ENCODE measurements at places on chromosomes 2 and 18. TPM values are rescaled to one million over a fixed set of nuclear protein-coding genes. Genes with fewer than 3 reads are reported as not detected.

LOXHD1 gene
- 0.21 TPM for total RNA-seq

PLCL1 gene
- 4.9 TPM for total RNA-seq

ACMSD gene
- total RNA-seq: not detected

GRHL1 gene
- total RNA-seq: 1.3 TPM

MYO7B gene
- not detected for total RNA-seq

DNER gene
- total RNA-seq: 0.04 TPM

TUBA4B gene
- total RNA-seq: not detected

SERPINB4 gene
- not detected for total RNA-seq

GYPC gene
- 45.6 TPM for total RNA-seq

ABCA12 gene
- not detected for total RNA-seq

VPS54 gene
- total RNA-seq: 18.4 TPM

EPHA4 gene
- total RNA-seq: 70.2 TPM

HOXD12 gene
- total RNA-seq: not detected

GRCh38 chr2:177908182-177908581, 164.4 kb downstream of the PDE11A start:
- DNase-seq: no peak

- no peak for DNase-seq
Measured at GRCh38 chr2:4964579-4964978, 727.6 kb upstream of the SOX11 start.

DNA sequence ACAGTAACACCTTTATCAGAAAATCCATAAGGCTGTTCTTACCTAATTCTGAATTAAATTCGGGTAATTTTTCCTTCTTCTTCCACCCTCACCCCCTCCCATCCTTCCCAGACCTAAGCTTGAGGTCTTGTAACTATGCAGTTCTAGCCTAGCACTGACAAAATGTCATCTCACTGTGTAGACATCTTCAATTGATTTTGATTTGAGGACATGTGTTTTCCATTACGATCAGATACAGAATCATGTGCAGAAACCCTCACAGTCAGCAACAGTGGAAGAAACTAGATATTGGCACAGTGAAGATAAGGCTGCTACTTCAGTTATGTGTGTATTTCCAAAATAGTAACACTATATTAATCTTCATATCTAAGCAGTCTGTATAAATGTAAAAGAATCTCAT, 244.6 kb downstream of the THSD7B start:
- DNase-seq: no peak

DNA sequence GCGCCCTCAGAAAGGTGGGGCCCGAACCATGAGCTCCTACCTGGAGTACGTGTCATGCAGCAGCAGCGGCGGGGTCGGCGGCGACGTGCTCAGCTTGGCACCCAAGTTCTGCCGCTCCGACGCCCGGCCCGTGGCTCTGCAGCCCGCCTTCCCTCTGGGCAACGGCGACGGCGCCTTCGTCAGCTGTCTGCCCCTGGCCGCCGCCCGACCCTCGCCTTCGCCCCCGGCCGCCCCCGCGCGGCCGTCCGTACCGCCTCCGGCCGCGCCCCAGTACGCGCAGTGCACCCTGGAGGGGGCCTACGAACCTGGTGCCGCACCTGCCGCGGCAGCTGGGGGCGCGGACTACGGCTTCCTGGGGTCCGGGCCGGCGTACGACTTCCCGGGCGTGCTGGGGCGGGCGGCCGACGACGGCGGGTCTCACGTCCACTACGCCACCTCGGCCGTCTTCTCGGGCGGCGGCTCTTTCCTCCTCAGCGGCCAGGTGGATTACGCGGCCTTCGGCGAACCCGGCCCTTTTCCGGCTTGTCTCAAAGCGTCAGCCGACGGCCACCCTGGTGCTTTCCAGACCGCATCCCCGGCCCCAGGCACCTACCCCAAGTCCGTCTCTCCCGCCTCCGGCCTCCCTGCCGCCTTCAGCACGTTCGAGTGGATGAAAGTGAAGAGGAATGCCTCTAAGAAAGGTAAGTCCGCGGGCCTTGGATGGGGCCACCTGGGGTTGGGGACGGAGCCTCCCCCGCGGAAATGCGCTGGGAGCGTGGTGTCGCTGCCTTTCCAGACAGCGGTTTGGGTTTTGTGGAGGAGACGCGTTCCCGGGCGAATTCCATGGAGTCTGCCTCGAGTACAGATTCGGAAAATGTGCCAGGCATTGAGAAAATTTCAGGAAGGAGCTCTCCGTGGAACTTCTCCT, 559 bp downstream of the HOXD1 start:
- DNase-seq: no peak

- DNase-seq: no peak
Measured at GRCh38 chr18:51185075-51185474, 12.4 kb downstream of the MEX3C start.

DNA sequence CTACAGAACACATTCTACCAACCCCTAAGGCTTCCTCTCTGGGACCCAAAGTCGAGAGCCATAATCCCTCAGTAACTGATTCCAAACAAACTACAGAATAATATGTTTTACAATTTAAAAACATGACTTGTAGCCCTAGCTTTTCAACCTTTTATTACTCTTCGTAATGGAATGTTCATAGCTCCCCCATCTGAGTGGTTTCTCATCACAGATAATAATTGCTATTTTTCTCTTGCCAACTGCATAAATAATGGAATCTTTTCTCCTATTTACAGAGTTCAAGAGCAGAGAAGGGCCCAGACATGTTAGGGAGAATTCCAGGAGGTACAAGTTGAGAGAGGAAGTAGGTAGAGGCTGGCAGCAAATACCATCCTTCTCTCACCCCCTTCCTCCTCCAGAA, 59.9 kb upstream of the CERS6 start:
- DNase-seq: peak; percentile 13

- DNase-seq: no peak
Measured at GRCh38 chr2:174623106-174623637, 25.6 kb upstream of the WIPF1 start.

GRCh38 chr2:212249451-212249850, 289.2 kb downstream of the ERBB4 start:
- peak; percentile 34 for DNase-seq

DNA sequence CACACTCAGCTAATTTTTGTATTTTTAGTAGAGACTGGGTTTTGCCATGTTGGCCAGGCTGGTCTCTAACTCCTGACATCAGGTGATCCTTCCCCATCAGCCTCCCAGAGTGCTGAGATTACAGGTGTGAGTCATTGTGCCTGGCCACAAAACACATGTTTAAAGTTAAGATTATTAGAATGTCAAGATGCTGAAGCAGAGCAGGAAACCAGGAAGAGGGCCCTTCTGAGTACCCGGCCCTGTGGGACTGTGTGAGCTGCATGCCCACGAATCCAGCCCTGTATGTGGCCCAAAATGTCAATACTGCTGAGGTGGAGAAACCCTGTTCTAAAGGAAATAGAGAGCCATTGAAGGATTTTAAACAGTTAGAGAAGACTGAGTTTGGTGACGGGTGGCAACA, 31.0 kb upstream of the REV1 start:
- no peak for DNase-seq

GRCh38 chr18:45997700-45998151, 30.6 kb upstream of the EPG5 start:
- no peak for DNase-seq

DNA sequence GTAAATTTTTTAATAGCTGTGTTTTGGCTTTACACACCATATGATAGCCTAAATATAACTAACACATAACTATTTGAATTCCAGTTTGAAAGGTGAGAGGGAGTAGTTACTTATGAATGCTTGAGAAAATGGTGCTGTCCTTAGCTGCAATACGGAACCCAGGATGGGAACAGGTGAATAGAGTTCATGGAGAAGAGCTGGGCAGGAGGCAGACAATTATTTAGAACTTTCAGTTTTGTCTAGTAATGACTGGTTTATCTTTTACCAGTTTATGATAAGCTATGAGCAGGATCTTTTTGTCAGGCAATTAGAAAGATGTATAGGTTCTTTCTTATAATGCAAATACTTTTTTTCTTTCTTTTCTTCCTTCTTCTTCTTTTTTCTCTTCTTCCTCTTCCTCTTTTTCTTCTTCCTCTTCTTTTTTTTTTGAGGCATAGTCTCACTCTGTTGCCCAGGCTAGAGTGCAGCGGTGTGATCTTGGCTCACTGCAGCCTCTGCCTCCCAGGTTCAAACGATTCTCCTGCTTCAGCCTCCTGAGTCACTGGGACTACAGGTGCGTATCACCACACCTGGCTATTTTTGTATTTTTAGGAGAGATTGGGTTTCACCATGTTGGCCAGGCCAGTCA, 25.9 kb downstream of the UBR3 start:
- no peak for DNase-seq

- no peak for DNase-seq
Measured at GRCh38 chr2:224951723-224952481, 90.4 kb downstream of the DOCK10 start.

DNA sequence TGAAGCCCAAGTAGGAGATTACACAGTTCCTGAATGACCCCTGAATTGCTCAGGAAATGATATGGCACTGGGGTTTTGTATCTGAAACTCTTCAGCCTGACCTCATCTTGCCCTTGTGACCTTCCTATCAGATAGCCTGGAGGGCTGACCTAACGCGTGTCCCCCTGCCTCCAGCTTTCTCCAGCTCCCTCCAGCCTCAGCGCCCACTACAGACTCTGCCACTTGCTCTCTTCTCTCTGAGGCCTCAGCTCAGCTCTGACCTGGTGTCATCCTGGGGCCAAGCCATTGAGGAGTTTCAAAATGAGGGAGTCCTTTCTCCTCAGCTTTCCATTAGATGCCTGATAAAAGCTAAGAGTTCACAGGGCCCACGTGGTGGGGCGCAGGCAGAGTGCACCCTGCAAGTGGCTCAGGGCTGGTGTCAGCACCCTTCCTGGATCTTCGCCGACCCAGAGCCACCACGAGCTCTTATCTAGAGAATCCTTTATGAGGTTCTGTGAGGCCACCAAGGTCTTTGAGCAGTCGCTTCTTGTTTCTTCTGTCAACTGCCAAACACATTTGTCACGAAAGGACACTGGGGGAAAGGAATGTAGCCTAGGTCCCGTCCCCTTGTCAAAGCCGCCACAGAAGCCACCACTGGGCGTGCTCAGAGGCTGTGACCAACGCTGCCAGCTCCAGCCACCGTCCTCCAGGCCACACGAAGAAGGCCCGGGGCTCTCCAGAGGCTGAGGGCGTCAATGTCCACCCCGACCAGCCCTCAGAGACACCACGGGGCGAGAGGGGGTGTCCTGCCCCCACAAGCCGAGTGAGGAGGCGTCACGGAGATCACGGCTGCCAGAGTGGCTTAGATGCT, 131.3 kb upstream of the GPC1 start:
- DNase-seq: no peak

DNA sequence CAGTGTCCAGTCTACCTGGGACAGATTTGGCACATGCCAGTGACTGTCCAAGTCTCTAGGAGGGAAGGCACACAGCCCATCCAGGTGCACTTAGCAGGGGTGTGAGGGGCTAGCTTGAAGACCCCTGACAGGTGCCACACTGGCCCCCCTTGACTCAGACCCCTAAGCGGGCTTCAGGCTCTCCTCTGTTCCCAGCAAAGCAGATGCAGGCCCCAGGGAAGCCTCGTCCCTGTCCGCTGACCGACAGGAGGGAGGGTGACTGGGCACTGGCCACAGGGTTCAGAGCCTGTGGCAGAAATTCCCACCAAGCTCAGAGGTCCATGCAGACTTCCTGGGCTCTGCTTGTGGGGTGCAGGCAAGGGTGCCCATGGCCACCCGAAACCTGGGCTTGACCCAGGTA, 239.8 kb upstream of the MYT1L start:
- no peak for DNase-seq

- DNase-seq: peak; percentile 33
Measured at GRCh38 chr2:65722028-65722778, 289.8 kb upstream of the SPRED2 start.

DNA sequence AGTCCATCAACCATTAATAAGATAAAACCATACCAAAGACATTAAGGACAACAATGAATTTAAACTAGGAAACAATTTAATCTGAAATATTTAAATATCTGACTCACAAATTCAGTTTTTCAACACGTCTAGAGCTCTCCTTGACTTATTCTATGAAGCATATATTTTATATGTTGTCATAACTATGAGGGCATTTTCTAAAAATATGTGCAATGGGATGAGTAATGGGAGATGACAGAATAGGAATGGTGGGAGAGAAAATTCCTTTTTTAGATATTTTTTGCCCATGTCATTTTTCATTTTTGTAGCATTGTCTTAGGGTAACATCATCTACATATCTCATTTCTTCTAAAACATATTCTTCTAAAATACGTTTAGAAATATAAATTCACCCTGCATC, 79.2 kb upstream of the CDH2 start:
- DNase-seq: no peak

DNA sequence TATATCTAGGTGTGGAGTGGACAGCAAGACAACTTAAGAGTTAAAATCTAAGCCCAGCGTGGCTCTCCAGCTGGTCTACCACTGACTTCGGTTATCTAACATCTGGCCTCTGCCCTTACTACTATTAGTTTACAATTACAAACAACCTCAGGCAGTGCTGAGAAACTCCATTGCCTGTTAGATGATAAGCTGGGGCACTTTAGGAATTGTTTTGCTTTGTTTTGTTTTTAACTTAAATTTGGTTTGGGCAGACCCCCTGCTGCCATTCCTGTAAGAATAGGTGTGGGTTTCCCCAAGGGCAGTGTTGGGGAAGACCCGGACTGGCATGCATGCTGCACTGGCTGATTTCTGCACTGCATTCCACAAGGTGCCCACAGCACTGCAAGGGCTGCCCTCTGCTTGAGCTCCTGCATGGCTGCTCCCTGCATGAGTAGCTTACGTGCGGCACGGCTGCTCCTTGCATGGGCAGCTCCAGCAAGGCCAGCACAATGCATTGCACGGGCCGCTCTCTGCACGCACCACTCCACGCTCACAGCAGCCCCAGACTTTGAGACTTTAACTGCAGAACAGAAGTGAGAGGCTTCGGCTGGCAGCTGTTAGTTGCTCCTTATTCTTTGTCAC, 74.2 kb upstream of the SERTAD2 start:
- DNase-seq: no peak

- DNase-seq: peak; percentile 37
Measured at GRCh38 chr2:32937602-32938448, 8.9 kb upstream of the LTBP1 start.

DNA sequence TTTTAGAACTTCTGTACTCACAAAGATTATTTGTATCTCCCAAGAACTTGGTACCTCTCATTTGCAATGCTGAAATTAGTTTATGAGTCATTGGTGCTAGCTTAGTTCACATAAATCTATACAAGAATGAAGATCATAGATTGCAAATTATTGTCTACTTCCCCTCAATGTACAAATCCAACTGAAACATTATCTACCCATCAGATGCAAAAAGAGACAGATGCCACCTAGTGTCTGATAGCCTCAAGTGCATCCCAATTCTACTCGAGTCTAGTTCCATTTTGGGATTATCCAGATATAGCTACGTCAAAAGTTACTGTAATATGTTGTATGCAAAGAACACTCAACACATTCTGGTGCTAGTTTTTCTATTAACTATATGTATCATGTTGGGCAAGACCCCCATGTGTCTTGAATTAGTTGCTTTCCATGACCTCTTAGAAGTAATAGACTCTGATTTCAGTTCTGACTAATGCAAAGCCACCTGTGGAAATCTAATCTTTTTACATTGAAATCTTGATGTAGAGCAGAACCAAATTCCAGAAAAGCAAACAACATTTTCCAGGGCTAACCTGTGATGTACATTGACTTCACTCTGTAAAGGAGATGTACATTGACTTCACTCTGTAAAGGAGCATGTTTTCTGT, 210.0 kb downstream of the RBM43 start:
- DNase-seq: peak; percentile 68
